Mucosa of descending colon (tissue), 3 donors: ENCODE measurements at places on chromosomes 3 and 15.
A peak's percentile ranks its signal among the peaks of the same experiment; 100 is the strongest.

GRCh38 chr3:96354742-96355141 is 459.7 kb upstream of the EPHA6 start:
- no peak for DNase-seq

- DNase-seq: no peak
Measured at GRCh38 chr3:3134750-3135448, 8.2 kb downstream of the TRNT1 start.

DNA sequence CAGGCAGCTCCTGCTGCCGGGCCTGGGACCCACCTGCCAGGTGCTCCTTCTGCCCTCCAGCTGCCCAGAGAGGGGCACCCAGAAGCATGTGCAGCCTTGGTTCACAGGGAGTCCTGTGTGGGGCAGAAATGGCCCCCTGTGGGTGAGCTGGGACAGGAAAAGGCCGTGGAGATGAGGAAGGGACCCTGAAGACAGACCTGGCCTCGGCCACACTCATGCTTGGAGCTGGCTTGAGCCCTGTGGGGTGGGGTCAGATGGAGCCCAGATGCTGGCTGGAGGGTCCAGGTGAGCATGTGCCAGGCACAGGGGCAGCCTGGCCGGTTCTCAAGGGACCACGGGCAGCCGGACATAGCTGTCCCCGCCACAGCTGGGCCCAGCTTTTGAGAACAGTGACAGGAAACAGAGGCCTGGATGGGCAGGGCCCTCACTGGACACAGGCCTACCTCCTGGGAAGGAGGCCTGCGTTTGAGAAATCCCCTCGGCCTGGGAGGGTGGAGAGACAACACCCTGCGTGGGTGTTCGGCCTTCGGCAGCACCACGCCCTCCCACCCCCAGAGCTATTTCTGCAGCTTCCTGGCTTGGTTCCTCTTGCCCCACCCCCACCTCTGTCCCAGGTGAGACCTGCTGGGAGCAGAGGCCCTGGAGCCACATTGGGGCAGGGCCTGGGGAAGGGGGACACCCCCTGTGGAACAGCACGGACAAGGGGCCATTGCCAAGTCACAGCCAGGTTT is 132.6 kb upstream of the MEF2A start:
- DNase-seq: peak; percentile 80

GRCh38 chr3:77915336-77915735 is 875.4 kb downstream of the ROBO2 start:
- no peak for DNase-seq
